ENCODE measurements at places on chromosomes 1 and 21.

- no peak for DNase-seq
These were observed 60.7 kb downstream of the ACOT7 start for GRCh38 chr1:6332821-6333220.

DNA sequence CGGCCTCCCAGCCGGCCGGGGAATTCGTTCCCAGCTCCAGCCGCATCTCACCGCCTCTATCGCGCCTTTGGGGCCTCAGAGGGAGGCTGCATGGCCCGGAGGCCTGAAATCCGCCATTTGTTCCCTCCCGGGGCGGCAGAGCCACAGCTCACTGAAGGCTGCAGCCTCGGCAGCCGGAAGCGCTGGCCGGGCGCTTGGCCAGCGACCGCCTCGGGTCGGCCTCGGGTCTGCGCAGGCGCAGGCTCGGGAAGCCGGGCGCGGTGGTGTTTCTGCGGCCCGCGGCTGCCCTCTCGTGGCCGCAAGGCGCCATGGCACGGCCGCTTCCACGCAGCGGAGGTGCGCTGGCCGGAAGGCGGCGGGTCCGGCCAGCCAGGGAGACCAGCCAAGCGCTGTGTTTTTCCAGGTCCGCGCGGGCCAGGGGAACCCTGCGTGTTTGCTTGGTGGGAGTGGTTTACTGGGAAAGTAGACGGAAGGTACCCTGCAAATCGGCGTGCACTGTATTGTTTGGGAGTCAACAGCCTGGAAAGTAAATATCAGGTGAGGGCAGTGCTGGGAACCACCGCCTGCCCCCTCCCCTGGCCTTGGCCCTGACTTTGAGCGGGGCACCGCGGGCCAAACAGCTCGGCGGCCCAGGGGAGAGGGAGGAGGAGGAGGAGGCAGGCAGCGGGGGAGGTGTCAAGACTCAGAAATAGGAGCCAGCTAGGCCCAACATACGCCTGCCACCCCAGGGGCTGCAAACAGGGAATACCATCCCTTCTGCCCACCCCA lies 52.7 kb upstream of the CD34 start:
- DNase-seq = peak; percentile 90

DNA sequence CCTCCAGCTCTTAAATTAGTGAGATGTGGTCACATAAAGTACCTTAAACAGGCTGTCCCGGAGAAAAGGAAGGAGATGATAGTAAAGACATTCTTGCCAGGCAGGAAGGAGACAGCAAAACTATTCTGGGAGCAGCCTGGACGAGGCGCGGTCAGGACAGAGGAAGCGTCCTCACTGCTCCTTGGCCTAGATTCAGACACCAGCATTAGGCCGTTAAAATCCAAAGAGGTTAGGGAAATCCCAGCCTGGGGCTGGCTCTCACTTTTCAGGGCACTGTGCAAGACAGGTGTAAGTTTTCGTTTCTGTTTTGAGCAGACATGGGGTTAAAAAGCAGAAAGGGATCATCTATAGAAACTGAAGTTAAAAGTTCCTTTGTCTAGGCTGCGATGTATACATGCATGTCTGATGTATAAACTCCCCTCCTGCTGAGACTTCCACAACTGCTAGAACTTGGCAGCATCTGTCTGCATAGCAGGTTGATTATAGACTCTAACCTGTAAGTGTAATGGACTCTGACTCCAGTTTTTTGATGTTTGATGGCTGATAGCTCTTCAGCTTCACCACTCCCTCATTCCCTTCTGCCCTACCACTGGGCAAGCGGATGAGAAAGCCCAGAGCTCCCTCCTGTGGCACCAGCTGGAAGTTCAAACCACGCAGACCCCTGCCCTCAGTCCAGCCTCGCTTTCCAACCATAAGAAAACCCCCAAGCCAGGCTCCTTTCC lies 21.5 kb downstream of the STPG1 start:
- DNase-seq = peak; percentile 56

DNA sequence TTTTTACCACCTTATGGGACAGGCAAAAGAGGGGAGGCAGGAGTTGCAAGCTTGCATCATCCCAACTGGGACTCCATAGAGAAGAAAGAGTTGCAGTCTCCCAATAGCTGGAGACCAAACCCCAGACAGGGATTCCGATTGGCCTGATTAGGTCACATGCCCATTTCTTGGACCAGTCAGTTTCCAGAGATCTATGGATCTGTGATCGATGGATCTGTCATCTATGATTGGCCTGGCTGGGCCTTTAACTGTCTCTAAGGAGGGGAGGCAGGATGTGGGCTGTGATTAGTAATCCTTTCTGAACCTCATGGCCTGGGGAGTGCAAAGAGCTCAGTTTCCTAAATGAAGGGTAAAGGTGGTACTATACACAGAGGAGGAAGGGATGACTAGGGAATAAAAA lies 252.1 kb downstream of the MATN1 start:
- no peak for DNase-seq

DNA sequence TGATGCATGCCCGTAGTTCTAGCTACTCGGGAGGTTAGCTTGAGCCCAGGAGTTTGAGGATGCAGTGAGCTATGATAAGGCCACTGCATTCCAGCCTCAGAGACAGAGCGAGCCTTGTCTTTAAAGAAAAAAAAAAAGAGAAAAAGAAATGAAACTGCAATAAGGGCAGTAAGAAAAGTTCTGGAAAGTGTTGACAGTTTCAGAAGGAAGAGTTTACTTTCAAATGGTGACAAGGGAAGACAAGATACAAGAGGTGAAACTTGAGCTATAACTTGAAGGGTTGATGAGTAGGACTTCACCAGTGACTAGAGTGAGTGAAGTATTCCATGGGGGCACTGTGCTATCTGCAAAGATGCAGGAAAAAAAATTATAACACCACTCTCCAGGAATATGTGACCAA lies 125.0 kb downstream of the AKT3 start:
- no peak for DNase-seq

GRCh38 chr1:40092706-40093639 lies 4.1 kb downstream of the PPT1 start:
- no peak for DNase-seq

DNA sequence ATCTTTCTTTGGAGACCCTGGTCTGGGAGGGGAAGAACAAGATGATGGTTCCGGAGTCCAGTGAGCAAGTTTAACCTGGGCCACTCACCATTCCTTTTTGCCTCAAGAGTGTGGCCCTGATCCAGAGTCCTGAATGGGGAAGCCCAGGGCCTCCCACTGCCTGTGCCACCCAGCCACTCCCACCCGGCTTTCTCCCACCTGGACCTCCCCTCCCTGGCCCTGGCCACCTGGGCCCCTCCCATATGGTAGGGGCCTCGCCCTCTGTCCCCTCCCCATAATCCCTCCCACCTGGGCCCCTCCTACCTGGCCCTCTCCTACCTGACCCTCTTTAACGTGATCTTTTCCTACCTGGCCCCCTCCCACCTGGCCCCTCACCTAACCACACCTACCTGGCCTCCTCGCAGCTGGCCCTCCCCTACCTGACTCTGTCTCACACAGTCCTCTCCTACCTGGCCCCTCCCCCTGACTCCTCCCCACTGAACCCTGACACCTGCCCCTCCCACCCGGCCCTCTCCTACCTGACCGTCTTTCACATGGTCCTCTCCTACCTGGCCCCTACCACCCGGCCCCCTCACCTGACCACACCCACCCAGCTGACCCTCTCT lies 220.7 kb upstream of the VAMP3 start:
- no peak for DNase-seq

GRCh38 chr1:57175506-57175905 lies 209.7 kb upstream of the C8B start:
- no peak for DNase-seq

DNA sequence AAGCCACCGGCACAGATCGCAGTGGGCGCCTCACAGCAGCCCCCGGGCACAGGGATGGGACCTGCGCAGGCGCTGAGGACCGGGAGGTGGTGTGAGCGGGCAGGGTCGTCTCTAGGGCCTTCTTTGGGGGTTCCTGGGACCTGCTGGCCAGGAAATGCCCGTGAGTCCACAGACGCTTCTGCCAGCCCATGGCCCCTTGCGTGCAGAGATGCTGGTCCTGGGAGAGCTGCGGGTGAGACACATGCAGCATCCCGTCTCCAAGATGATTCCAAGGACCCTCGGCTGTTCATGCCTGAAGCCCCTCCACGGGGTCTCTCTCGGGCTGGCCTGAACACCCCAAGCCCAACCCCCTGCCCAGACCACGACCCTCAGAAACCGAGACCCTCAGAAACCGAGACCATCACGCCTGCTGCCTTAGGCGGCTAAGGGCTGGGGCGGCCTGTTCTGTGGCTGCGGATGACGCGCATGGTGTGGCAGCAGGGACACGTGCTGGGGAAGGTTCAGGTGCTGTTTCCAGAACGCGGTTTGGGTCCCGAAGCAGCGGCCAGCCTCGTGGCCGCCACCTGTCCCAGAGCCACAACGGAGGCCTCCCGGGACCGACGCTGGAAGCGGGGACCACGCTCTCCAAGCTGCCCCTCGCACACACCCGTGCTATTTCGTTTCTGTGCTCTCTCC lies 23.0 kb downstream of the CFAP74 start:
- no peak for DNase-seq

DNA sequence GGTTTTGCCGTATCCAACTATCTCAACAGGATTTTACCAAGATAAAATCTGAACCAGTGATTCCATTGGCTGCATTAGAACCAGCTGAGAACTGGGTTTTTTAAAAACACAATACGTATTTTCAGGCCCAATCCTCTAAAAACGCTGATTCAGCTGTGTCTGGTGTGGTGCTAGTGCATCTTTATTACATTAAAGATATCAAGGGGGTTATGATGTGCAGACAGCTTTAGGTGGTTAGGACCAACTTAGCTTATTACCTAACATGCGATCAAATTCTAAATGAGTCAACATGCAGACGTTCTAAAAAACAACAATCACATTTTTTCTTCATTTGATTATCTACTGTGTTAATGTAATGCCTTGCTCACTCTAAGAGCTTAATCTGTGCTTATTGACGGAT lies 32.0 kb upstream of the EXO1 start:
- no peak for DNase-seq

DNA sequence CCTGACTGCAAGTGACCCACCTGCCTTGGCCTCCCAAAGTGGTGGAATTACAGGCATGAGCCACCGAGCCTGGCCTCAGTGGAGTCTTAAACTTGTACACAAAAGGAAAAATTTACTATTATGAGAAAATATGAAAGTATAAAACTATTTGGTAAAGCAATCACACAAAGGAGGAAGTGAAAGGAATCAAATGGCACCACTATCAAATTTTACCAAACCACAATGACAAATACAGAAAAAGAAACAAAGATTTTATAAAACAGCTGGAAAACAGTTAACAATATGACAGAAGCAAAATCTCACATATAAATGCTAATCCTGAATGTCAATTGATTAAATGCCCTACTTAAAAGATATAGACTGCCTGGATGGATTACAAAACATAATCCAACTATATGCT lies 42.1 kb upstream of the NEGR1 start:
- no peak for DNase-seq

DNA sequence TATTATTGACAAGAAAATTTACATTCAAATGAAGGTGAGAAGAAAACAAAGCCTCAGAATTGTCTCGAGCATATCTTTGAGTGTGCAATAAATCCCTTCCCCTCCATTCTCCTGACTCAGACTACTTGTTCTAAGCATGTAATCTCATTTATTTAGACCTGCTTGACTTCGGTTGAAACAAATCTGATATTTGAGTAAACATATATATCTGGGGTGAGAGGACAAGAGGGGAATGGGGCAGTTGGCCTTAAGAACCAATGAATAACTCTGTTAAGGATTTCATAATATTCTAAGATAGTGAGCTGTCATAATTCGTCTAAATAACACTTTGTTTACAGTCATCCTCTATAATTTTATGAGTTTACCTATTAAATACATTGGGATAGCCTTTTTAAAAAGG lies 142.7 kb downstream of the SIPA1L2 start:
- DNase-seq = no peak

All from progenitor cell of endocrine pancreas (in vitro differentiated cells).